IPS-NIHi11 (cell line): ENCODE measurements at places on chromosomes 12 and 14.

DNA sequence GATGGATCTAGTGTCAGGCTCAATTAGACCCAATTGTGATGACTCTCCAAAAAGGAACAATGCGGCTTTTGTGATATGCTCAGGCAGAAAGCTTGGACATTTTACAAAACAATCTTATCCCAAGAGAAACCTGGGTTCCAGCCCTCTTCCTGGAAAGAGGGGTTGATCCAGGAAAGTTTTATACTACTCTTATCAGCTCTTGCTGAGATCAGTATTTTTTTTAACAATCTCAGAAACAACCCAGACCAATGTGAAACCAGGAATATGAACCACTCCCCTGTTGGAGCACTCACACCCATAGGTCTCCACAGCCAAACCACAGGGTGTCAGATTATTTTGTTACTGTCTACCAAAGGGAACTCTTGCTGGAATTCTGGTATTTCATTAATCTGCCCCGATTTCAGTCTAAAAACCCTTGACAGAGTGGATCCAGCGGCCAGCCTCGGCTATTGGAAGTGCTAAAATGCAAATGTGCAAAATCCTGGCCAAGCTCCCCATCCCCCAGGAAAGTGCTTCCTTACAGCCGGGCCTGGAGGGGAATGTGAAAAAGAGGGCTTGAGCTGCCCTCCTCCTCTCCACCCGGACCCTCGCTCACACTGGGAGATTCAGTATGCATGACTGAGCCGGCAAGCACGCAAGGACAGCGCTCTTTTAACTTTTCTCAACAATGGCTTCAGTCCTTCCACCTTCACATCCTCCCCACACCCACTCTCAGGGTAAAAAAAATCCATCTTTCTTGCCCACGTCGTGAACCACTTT lies 4.0 kb downstream of the FBXL14 start:
- DNase-seq: peak; percentile 74

DNA sequence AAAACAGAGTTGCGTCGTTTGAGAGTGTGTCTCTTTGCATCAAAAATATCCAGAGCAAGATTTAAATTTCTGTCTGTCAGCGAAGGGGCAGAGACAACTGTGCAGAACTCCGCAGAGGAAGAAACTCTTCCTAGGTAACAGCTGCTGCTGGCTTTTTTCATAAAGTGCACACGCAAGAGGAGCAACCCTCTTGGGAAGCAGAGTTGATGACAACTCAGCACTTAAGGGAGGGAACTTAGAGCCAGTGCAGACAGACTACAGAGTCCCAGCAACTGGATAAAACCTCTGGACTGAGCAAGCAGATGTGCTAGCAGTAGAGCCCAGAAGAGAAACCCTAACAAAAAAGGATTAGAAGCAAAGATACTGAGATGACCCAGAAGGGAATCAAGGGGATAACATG lies 337.1 kb downstream of the PCNX1 start:
- no peak for DNase-seq

- no peak for DNase-seq
These were observed 28.8 kb downstream of the PAX9 start for GRCh38 chr14:36690311-36691040.

GRCh38 chr12:31217356-31218130 lies 108.4 kb downstream of the SINHCAF start:
- DNase-seq: no peak

DNA sequence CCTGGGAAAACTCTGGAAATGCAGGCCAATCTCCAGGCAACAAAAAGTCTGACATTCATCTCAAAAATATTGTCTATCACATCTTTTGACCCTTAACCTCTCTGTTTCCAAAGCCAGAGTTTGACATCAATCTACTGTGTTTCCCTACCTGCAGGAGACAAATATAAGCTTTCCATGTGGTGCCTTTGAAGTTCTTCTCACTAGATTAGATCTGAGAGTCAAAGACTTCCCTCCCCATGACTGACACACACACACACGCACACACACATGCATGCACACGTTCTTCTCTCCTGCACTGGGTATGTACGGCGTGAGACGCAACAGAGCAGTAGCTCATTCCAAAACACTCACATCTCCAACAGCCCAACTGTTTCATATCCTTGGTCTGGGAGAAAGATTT lies 8.1 kb upstream of the ITPR2 start:
- no peak for DNase-seq
